ENCODE measurements at places on chromosomes 2 and 18.

DNA sequence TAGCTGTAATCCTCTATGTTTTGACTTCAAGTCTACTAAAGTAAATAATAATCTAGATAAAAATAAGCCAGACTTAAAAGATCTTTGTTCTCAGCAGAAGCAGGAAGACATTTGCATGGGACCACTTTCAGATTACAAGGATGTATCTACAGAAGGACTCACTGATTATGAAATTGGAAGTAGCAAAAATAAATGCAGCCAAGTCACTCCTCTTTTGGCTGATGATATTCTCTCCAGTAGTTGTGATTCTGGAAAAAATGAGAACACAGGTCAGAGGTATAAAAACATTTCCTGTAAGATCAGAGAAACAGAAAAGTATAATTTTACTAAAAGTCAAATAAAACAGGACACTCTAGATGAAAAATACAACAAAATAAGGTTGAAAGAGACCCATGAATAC lies 338.4 kb downstream of the ZNF804A start:
- DNase-seq = no peak

DNA sequence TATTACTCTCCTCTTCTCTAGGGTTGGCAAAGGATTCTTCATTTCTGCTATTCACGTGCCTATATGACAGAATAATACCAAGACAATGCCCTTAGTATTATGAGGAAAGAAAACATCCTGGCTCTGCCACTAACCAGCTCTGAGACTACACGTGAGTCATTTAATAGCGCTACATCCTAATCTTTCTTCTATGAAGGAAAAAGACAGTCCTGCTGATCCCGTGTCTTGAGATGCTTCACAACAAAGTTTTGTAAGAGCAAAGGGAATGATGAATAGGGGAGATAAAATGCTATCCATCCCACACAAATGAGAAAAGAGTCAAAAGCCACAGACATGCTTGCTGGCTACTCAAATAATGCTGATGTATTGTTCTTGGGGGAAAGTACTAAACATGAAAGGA lies 152.8 kb downstream of the PID1 start:
- no peak for DNase-seq

GRCh38 chr2:73091696-73092095 lies 20.2 kb upstream of the SFXN5 start:
- DNase-seq = no peak

DNA sequence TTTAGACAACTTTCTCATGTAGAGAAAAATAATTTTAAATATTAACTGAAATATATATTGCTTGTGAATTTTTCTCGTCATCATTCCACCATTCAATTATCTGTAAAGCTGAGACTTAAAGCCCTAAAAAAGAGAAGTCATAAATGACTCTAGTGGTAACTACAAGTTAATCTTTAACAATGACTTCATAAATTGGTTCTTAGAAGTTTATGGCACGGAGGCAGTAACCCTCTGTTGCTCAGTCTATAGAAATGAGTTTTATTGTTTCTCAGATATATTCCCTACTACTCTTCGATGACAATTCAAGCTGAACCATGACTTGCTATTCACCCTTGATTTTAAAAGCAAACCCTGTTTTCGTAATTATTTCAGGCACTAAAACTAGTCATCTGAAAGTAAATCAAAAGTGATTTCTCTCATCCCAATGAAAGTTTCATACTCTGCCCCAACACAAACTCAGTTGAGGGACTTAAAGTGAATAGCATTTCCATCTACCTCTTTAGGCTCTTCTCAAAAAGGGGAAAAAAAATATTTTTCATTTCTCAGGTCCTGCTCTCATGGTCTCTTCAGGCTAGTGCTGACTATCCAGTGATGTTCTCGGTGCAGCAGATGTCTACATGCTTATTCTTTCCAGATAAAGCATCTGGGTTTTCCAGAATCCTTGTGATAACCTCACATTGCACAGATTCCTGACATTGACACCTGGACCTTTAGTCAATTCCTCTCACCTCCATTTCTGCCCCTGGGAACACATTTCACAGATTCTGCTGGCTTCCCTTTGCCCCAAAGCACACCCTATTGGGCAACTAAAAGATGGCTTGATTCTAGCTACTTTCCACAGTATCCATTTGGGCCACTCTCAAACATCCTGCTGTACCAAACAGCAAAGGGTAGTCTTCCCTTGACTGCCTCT lies 207.8 kb upstream of the LRATD1 start:
- no peak for DNase-seq

- DNase-seq = no peak
Observed at GRCh38 chr2:42708179-42708578, 55.8 kb downstream of the OXER1 start.
